ENCODE measurements at places on chromosomes 5 and 9.
A peak's percentile ranks its signal among the peaks of the same experiment; 100 is the strongest.

- no peak for DNase-seq
These were observed 11.2 kb upstream of the RIC1 start for GRCh38 chr9:5617749-5618148.

- DNase-seq, result peak; percentile 47
These were observed 800 bp upstream of the AP3B1 start for GRCh38 chr5:78295035-78295961.

DNA sequence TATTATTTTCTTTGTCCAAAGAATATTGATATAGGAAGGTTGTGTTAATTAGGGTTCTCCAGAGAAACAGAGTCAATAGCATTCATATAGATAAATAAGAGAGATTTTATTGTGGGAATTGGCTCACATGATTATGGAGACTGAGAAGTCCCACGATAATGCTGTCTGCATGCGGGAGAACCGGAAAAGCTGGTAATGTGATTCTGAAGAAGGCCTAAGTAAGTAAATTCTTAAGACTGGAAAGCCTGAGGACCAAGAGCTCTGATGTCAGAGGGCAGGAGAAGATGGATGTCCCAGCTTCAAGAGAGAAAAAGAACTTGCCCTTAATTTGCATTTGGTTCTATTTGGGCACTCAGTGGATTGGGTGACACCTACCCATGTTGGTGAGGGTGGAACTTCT is 307.4 kb upstream of the C9orf72 start:
- DNase-seq, result no peak

GRCh38 chr9:70044490-70045307 is 1.1 kb downstream of the MAMDC2 start:
- DNase-seq, result peak; percentile 67

GRCh38 chr5:108637134-108637533 is 110.6 kb upstream of the FER start:
- DNase-seq, result no peak

- DNase-seq, result peak; percentile 81
These were observed 29.5 kb downstream of the RAI14 start for GRCh38 chr5:34685485-34686165.

GRCh38 chr5:74630453-74631066 is 10.0 kb downstream of the ENC1 start:
- no peak for DNase-seq

GRCh38 chr5:77133061-77133758 is 46.1 kb upstream of the ZBED3 start:
- no peak for DNase-seq

GRCh38 chr5:91382530-91383026 is 539 bp downstream of the ARRDC3 start:
- peak; percentile 48 for DNase-seq

GRCh38 chr9:121328476-121328875 is 41.6 kb downstream of the STOM start:
- DNase-seq, result no peak

DNA sequence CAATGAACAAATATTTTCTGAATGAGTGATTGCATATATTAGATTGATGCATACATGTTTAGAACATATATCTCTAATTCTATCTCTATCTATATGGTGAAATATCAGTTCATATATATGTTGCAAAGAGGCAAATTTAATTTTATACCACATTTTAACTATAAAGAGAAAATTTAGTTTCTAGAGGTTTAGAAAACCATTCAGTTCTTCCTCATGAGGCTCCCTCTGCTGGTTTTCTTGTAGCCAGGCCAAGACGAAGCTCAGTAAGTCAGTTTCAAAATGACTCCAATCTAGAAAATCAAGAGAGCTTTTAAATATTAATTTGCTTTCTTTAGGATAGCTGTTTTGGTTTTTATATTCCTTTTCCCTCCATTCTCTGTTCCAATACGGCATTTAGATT is 312.1 kb downstream of the TMEM232 start:
- DNase-seq, result peak; percentile 23

DNA sequence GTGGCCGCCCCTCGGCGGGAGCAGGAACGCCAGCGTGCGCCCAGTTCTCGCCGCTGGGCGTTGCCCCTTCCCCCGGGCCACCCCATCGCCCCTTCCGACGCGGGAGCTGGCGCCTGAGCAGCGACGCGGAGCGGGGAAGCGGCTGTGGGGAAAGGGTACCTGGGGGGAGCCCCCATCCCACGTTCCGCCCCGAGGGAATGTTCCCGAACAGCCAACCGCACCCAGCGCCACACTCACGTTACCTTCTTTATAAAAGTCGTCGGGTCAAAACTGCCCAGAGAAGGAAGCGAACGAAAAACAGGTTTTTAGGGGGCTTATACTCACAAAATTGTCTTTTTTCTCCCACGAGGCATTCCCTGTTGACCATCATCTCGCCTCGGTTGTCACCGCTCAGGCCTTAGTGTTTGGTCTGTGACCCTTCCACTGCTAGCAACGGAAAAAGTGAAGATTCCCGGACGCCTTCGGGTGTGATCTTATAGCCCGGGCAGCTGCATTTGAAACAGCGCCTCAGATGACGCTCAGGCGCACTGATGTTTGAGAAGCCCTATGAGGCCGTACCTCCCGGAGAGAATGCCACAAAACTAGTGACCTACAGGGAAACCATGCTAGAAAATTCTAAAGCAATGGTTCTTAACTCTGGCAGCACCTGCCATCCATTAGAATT is 475 bp upstream of the GOLM1 start:
- peak; percentile 56 for DNase-seq

- DNase-seq, result no peak
These were observed 10.1 kb upstream of the ADRB2 start for GRCh38 chr5:148816357-148816756.

DNA sequence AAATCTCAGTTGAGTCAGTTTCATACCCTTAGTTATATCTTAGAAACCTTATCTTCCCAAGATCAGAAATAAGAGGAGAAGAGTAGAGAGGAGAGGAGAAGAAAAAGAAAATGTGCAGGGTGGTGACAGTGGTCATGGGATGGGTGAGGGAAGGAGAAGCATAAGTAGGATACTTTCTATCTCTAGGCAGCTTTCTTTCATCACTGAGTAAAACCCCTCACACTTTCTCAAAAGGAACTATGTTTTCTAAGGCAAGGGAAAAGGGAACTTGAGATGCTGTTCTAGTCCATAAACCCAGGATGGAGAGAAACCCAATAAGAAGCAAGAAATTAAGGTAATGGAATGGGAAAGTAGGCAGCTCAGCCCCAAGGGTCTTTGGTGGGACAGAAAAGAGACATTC is 225.3 kb downstream of the MCTP1 start:
- no peak for DNase-seq

GRCh38 chr9:35847792-35848572 is 19.0 kb downstream of the TMEM8B start:
- no peak for DNase-seq

DNA sequence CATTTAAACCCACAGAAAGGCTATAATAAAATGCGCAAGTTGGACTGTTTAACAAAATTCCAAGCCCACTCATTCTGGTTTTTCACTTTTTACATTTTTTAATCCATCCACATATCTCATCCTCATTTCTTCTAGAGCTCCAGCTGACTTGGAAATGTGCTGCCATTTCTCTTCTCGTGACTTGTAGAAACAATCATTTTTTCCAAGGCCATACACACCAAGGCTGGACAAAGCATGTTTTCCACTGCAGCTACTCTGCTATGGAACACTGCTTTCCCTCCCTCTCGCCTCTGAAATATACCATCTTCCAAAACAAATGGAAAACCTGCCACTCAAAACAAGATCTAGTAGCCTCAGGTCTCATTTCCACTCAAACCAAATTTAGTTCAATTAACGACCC is 141.1 kb downstream of the ESM1 start:
- DNase-seq, result no peak

- no peak for DNase-seq
These were observed 88.8 kb downstream of the EGFLAM start for GRCh38 chr5:38347040-38347763.

DNA sequence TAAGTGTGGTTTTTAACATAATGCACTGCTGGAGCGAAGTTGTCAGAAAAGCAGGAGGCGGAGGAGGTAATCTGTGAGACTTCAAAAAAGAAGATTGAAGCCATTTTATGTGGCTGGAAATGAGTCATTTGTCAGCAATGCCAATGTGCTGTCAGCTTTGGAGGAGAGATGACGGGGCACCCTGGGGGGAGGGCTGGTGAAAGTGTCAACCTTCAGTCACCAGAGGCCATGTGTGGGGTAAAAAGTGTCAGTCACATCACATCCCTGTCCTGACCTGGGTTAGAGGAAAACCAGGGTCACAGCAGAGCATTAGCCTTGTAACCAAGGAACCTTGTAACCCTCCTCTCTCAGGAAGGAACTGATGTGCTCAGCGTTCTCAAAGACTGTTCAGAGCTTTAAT is 59.1 kb downstream of the TLR4 start:
- no peak for DNase-seq

- no peak for DNase-seq
These were observed 1237.5 kb upstream of the CDH9 start for GRCh38 chr5:28275931-28276330.

DNA sequence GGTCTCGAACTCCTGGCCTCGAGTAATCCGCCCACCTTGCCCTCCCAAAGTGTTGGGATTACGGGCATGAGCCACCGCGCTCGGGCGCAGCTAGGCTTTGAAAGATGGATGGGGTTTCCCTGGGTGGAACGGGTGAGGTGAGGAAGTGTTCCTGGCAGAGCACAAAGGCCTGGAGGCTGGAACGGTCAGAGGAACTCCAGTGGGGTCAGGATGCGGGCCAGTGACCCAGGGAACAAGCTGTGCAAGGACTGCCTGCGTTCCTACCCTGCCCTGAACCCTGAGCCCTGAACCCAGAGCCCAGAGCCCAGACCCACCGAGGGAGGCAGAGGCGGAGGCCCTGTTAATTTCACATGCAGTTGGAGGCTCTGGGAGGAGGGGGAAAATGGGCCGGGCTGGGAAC is 23.4 kb downstream of the NCS1 start:
- no peak for DNase-seq
